ENCODE measurements at places on chromosomes 12 and 14.

GRCh38 chr12:42992826-42993225, 403.3 kb upstream of the PRICKLE1 start:
- no peaks in the 10 kb centered on the region for H3K27me3 ChIP-seq
- no peak overlapping the region for H3K4me3 ChIP-seq
- H3K27ac ChIP-seq: no peak overlapping the region
- no peaks in the 10 kb centered on the region for H3K4me1 ChIP-seq

GRCh38 chr12:124254126-124254525, 40.8 kb upstream of the RFLNA start:
- no peaks in the 10 kb centered on the region for H3K36me3 ChIP-seq
- no peaks in the 10 kb centered on the region for H3K4me1 ChIP-seq
- no peak overlapping the region for H3K4me3 ChIP-seq
- H3K27me3 ChIP-seq: peaks cover 17% of the 10 kb centered on the region
- H3K27ac ChIP-seq: no peak overlapping the region

GRCh38 chr12:5898874-5899273, 46.2 kb downstream of the ANO2 start:
- DNase-seq: no peak
- no peak overlapping the region for H3K4me3 ChIP-seq
- H3K36me3 ChIP-seq: no peaks in the 10 kb centered on the region
- no peaks in the 10 kb centered on the region for H3K27me3 ChIP-seq
- no peaks in the 10 kb centered on the region for H3K4me1 ChIP-seq
- no peak overlapping the region for H3K27ac ChIP-seq

GRCh38 chr14:68587931-68588330, 204.9 kb downstream of the ZFP36L1 start:
- H3K4me3 ChIP-seq: no peak overlapping the region
- H3K27ac ChIP-seq: no peak overlapping the region
- no peaks in the 10 kb centered on the region for H3K36me3 ChIP-seq
- no peak for DNase-seq
- peaks cover 17% of the 10 kb centered on the region for H3K4me1 ChIP-seq

DNA sequence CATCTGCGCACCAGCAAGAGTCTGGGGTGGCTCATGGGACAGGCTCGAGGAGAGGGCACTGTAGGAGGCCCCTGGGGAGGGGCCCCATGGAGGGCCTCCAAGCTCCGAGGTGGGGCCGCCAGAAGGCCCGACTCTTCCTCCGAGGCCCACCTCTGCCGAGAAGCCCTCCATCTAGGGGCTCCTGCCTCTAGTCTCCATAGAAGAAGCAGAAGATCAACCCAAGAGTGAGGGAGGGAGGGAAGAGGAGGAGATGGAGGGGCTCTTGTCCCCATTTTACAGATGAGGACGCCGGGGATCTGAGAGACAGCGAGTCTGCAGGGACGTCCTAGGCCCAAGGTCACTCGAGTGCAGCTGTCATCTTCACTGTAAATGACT, 41.2 kb downstream of the DIO3 start:
- no peak overlapping the region for H3K27ac ChIP-seq
- no peak overlapping the region for H3K4me3 ChIP-seq
- H3K36me3 ChIP-seq: no peaks in the 10 kb centered on the region
- peaks cover under 1% of the 10 kb centered on the region for H3K27me3 ChIP-seq
- no peaks in the 10 kb centered on the region for H3K4me1 ChIP-seq

DNA sequence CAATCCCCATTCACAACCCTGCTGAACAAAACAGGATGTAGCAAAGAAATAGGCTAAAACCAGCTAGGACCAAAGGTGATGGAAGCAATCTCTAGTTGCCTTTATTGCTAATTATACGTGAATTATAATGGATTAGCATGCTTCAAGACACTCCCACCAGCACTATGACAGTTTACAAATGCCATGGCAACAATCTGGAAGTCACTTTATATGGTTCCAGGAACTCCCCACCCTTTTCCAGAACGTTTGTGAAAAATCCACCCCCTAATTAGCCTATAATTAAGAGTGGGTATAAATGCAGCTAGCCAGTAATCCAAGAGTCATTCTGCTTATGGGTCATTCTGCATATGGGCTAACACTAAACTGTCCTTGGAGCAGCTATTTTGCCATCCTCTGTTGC, 328.7 kb downstream of the FLRT2 start:
- no peaks in the 10 kb centered on the region for H3K27me3 ChIP-seq
- no peaks in the 10 kb centered on the region for H3K36me3 ChIP-seq
- no peak overlapping the region for H3K4me3 ChIP-seq
- no peak overlapping the region for H3K27ac ChIP-seq

GRCh38 chr12:124756760-124757159, 106.9 kb downstream of the SCARB1 start:
- no peak overlapping the region for H3K27ac ChIP-seq
- no peak overlapping the region for H3K4me3 ChIP-seq
- H3K4me1 ChIP-seq: peaks cover 11% of the 10 kb centered on the region
- DNase-seq: no peak
- no peaks in the 10 kb centered on the region for H3K36me3 ChIP-seq
- H3K27me3 ChIP-seq: peaks cover 20% of the 10 kb centered on the region

- no peaks in the 10 kb centered on the region for H3K27me3 ChIP-seq
- peak; percentile 46 for DNase-seq
- H3K36me3 ChIP-seq: no peaks in the 10 kb centered on the region
- peak overlapping the region; percentile 69 for H3K4me3 ChIP-seq
- H3K27ac ChIP-seq: peak overlapping the region; percentile 69
- H3K4me1 ChIP-seq: no peaks in the 10 kb centered on the region
These were observed 725 bp downstream of the CHPT1 start for GRCh38 chr12:101697930-101698799.

DNA sequence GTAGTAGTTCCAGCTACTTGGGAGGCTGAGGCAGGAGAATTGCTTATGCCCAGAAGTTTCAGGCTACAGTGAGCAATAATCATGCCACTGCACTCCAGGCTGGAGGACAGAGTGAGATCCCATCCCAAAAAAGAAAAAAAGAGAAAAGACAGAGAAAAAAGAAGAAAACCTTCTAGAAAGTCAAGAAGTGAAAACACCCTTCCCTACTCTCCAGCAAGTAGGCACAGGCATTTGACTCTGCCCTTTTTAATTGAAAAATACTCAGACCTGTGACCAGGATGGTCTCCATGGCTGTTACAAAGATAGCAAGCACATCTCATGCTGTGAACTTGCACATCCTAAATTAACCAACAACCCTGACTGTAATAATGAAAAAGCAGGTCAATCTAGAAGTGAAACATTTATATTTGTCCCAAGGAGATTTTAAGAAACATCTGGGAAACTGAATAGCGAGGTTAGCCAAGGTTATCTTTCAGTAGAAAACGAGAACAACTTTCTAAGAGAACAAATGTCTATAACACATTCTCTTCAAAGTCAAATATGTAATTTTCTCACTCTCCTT, 2.0 kb downstream of the TMTC1 start:
- no peaks in the 10 kb centered on the region for H3K4me1 ChIP-seq
- no peak for DNase-seq
- H3K27ac ChIP-seq: peak overlapping the region; percentile 34
- H3K4me3 ChIP-seq: peak overlapping the region; percentile 89

- no peaks in the 10 kb centered on the region for H3K4me1 ChIP-seq
- H3K27ac ChIP-seq: no peak overlapping the region
- H3K4me3 ChIP-seq: no peak overlapping the region
- peaks cover 31% of the 10 kb centered on the region for H3K36me3 ChIP-seq
- no peaks in the 10 kb centered on the region for H3K27me3 ChIP-seq
These were observed 30.3 kb downstream of the HIP1R start for GRCh38 chr12:122865268-122866231.

- no peaks in the 10 kb centered on the region for H3K36me3 ChIP-seq
- no peak overlapping the region for H3K27ac ChIP-seq
- no peak for DNase-seq
- no peaks in the 10 kb centered on the region for H3K27me3 ChIP-seq
These were observed 161.3 kb downstream of the CPNE8 start for GRCh38 chr12:38744041-38744440.

GRCh38 chr14:38808734-38809455, 294.1 kb downstream of the SEC23A start:
- no peaks in the 10 kb centered on the region for H3K4me1 ChIP-seq
- H3K27me3 ChIP-seq: no peaks in the 10 kb centered on the region

- no peak for DNase-seq
- no peaks in the 10 kb centered on the region for H3K36me3 ChIP-seq
- H3K27me3 ChIP-seq: no peaks in the 10 kb centered on the region
- no peak overlapping the region for H3K4me3 ChIP-seq
- no peaks in the 10 kb centered on the region for H3K4me1 ChIP-seq
These were observed 270.2 kb downstream of the SSPN start for GRCh38 chr12:26465419-26466097.

Data from fibroblast of lung (primary cell).